Activated naive CD8-positive, alpha-beta T cell treated with anti-CD3 and anti-CD28 coated beads, Interleukin-2, amount 50 U/mL, for 16 hours (primary cell): ENCODE measurements at places on chromosomes 3 and 15.

DNA sequence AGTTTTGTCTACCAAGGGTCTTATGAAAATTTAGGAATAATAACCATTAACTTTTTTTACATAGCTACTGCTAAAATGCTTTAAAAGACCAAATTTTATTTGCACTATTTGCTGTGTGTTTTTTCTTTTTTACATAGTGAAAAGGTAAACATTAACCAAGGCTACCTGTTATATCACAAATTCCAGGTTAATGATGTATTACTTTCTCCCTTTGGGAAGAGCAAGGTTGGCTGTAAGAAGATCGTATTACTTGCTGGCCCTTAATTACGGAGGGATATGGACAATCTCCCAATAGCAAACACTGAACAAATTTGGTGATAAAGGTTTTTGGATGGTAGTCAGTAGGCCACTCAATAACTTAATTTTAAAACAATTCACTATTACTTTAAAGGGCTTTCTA is 22.4 kb downstream of the LRRC58 start:
- no peak for DNase-seq

- no peak for DNase-seq
Measured at GRCh38 chr3:30400926-30401325, 205.5 kb upstream of the TGFBR2 start.

GRCh38 chr3:146682171-146682570 is 77.0 kb upstream of the PLSCR5 start:
- no peak for DNase-seq

DNA sequence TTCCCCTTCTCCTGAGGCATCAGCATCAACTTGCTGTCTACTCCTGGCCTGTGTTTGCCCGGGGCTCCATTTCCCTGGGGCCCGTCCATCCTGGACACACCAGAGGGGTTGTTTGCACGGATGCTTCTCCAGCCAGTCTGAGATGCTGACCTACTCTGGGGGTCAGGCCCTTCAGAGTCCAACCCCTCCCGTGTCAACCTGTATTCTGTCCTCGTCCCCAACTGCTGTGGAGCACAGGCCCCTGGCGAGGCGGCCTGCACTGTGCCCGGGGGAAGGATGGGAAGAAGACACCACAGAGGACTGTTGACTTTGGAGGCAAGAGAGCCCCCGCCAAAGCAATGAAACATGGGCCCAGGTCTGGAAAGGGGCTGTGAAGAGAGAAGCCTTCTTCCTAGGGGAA is 25.8 kb downstream of the ALS2CL start:
- DNase-seq: no peak

DNA sequence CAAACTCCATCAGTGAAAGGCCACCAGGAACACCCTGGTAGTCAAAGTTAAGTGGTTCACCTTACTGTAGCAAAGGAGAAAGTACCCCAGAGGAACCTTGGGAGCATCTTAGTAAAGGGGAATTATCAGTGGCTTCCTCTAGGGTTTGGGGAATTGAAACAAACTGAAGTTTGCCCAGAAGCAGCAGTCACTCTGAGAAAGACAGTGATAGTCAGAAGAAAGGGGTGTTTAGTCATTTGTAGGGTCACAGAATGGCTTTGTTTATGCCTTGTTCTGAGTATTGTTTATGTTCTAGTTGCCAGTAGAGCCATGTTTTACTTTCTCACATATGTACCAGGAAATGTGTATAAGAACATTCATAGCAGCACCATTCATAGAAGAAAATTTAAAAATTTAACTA is 93.8 kb downstream of the FHIT start:
- DNase-seq: no peak

GRCh38 chr3:157160658-157161424 is 894 bp upstream of the CCNL1 start:
- DNase-seq: no peak

GRCh38 chr3:104523136-104523535 is 843.6 kb upstream of the ALCAM start:
- DNase-seq: no peak

- no peak for DNase-seq
Measured at GRCh38 chr15:90637693-90638092, 79.5 kb upstream of the BLM start.

DNA sequence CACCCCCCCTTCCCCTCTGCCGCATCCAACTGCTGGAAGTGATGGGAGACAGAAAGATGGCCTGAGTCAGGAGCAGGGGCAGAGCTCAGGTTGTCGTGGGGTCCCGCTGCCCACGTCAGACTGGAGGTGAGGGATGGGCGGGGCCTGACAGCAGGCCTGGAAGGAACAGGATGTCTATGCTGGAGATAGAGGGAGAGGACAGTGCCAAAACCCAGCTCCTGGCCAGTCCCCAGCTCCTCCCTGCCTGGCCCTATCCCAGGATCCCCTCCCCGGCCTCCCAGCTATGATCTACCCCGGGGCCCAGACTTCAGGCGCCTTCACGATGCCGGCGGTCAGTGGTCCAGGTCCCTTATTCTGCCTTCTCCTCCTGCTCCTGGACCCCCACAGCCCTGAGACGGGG is at the start of gene LMAN1L:
TSS of gene LMAN1L (plus strand) at position 303 of the 400 bp plus-strand sequence. CDS start at position 323, 20 bp downstream.
- no peak for DNase-seq

DNA sequence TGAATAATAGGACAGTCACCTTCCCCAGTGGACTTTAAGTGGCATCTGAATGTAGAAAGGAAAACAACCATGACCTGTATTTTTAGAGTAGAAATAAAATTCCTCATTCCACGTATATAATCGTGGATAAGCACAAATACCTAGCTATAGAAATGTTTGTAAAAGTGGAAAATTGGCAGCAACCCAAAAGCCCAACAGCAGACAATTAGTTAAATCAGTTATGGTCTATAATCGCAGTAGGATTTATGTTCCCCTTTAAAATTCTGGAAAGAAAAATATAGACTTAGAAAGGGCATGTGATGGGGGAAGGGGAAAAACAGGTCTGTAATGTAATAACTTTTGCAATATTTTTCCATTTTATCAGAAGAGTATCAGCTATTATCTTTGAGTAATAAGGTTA is 241.9 kb upstream of the ST8SIA2 start:
- no peak for DNase-seq

DNA sequence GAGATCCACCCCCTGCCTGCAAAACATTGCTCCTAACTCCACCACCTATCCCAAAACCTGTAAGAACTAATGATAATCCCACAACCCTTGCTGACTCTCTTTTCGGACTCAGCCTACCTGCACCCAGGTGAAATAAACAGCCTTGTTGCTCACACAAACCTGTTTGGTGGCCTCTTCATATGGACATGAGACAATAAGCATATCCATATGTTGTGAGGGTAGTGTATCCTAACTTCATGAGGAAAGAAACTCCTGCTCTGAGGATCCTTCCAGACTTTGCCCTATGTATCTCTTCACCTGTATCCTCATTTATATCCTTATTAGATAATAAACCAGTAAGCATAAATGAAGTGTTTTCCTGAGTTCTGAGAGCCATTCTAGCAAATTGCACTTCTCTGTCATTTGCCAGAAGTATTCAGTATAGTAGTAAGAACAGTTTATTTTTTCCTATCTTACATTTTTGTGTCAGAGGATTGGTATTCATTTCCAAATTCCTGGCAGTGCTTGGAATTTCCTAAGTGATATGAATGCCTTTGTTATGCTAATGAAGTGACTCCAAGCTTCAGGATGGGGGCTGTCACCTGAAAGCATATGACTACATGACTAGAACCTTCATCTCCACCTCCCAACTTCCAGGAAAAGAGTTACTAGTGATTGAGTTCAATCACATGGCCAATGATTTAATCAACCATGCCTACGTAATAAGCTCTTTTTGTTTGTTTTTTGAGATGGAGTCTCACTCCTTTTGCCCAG is 30.2 kb downstream of the TTBK2 start:
- DNase-seq: no peak

GRCh38 chr3:179027326-179027900 is 44.2 kb downstream of the ZMAT3 start:
- no peak for DNase-seq

DNA sequence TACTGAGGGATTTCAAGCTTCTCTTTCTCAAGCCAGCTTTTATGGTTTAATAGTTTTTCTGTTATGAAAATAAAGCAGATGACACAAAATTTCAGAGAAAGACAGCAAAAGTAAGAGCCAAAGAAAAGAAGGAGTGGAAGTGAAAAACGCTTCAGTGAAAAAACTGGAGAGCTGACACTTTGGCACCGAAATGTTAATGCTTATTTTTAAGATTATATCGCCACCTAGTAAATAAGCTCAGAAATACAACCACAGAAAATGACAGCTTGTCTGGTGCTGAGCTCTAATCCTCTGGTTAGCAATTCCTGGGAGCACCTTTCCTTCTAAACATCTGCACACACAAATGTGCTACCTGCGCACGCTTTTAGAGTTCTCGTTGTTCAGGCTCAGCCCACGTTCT is 101.6 kb downstream of the ZPLD1 start:
- DNase-seq: no peak

DNA sequence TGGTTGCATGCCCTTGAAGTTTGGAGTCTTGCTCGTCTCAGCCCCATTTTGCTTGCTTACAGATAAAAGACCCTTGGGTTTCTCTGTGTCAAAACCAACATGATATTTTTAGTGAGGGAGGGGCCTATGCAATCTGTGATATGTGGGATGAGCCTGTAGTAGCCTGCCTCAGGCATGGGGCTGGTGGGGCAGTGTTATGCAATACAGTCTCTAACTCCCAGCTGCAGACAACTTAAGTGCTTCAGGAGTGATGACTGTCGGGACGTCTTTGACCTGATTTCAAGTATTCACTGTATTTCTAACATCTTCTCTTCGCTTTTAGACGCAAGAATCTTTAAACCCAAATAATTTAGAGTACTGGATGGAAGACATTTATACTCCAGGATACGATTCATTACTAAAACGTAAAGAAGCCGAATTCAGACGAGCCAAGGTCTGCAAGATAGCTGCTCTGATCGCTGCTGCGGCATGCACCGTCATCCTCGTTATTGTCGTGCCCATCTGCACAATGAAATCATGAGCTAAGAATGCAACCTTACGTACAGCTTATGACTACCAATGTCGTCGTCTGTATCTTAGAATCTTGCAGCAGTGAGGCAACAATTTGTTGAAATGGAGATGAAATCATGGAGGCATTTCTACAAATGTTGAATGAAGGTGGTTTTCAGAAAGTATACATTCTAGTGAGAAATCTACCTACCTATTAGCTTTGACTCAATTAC is 35.9 kb downstream of the MINAR1 start:
- DNase-seq: no peak

DNA sequence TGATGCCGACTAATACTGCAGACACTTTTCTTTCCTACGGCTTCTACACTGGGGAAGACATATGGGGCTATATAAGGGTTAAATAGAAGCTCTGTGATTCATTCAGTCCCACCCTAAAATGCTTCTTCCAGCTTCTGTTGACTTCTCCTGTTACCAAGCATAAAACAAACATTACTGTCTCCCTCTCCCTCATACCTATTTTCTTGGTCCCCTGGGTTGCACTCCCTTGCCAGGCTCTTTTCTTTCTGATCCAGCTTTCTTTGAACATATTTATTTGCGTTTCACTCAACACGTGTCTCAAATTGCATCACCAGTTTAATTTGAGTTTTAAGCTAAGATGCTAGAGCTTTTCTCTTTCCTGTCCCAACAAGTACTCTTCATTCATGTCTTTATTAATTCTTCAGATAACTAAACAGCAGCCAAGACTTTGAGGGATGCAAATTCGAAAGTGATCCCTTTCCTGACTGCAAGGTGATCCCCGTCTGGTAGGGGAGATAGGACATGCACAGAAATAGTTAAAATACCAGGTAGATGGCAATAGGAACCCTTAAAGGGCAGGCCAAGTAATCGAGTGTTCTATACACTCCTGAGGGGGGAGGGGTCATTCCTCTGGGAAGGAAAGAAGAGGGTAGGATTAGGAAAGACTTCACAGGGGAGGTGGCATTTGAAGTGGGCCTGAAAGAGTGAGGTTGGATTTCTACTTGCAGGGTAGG is 198.6 kb upstream of the BCL6 start:
- DNase-seq: no peak

GRCh38 chr3:27553886-27554540 is 69.8 kb upstream of the SLC4A7 start:
- no peak for DNase-seq

GRCh38 chr3:52217409-52217805 is 8.0 kb downstream of the TLR9 start:
- DNase-seq: no peak

DNA sequence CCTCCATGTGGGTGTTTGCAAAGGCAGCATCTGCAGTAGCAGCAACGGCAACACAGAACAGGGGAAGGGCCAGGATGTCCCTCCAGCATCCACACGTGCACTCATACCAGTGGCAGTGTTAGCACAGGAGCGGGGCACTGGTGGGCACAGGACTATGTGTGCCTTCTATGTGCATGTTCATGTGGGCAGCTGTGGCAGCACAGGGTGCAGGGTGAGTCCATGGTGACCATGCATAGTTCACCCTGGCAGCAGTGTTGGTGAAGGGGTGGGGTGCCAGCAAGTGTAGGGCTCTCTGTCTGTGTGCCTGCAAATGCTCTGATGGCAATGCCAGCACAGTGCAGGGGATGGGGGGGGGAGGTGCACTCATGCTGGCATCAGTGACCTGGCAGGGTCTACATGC is 222.1 kb upstream of the SOX14 start:
- DNase-seq: no peak

DNA sequence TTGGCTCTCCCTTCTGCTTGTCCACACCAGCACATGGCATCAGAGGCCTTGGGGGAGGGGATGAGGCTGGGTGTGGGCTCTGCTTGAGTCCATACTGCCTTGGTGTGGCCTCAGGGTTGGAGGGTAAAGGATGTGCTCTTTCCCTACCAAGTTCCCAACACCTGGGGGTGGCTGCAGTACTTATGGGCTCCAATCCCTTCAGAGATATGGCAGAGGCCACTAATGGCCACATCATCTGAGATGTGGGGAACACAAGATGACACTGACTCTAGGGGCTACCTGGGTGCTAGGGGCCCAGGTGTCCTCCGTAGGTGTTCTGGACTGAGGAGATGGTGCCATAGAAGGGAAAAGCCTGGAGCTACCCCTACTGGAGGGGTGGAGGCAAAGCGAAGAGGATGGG is 6.9 kb downstream of the CXCR6 start:
- no peak for DNase-seq

DNA sequence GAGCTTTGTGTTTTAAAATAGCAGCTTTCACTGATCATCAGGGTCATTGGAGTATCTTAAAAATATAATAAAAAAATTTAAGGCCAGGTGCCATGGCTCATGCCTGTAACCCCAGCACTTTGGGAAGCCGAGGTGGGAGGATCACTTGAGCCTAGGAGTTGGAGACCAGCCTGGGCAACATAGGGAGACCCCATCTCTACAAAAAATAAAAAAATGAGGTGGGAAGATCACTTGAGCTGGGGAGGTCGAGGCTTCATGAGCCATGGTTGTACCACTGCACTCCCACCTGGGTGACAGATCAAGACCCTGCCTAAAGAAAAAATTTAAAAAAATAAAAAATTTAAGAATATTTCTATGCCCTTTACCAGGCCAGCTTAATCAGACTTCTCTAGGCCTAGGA is 1.5 kb downstream of the HMCES start:
- no peak for DNase-seq

DNA sequence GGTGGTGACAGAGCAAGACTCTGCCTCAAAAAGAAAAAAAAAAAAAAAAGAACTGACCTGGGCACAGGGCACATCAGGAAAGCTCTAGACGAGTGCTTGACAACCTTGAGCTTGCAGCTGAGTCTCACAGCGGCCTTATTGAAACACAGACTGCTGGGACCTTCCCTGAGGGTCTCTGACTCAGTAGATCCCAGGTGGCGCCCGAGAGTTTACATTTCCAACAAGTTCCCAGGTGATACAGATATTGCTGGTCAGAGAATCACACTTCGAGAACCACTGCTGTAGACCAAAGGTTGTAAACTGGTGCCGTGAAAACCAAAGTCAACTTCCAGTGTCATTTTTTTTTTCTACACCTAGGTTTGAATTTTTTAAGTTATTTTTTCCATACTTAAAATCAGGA is 573.2 kb upstream of the MDFIC2 start:
- DNase-seq: no peak

GRCh38 chr3:125257536-125257935 is 45.0 kb upstream of the SLC12A8 start:
- no peak for DNase-seq
